ENCODE measurements at places on chromosomes 5 and 9. TPM values are rescaled to one million over a fixed set of nuclear protein-coding genes. Genes with fewer than 3 reads are reported as not detected.

The EGFL7 gene
- total RNA-seq = 0.34 TPM

- no peaks in the 10 kb centered on the region for H3K36me3 ChIP-seq
- no peak overlapping the region for H3K27ac ChIP-seq
- no peaks in the 10 kb centered on the region for H3K4me1 ChIP-seq
- no peak for DNase-seq
These were observed 129.8 kb downstream of the GNAQ start for GRCh38 chr9:77901771-77902170.

DNA sequence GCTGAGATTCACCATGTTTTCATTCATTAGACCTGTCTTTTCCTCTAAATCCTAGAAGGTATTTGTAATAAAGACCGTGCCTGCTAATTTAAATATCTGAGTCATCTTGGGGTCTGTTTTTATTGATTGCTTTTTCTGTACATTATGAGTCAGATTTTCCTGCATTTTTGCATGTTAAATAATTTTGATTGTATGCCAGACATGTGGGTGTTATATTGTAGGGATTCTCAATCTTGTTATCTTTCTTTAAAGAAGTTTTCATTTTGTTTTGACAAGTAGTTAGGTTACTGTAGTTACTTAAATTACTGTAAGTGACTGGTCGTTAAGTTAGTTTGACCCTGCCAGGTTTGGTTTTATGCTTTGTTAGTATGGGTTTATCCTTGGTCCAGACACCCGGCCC, 35.1 kb downstream of the EXOSC2 start:
- H3K27me3 ChIP-seq = no peaks in the 10 kb centered on the region
- no peaks in the 10 kb centered on the region for H3K36me3 ChIP-seq
- no peak overlapping the region for H3K4me3 ChIP-seq
- no peak overlapping the region for H3K27ac ChIP-seq
- no peaks in the 10 kb centered on the region for H3K4me1 ChIP-seq

GRCh38 chr5:91269198-91269597, 113.9 kb downstream of the ARRDC3 start:
- DNase-seq = no peak
- H3K27me3 ChIP-seq = no peaks in the 10 kb centered on the region
- no peak overlapping the region for H3K4me3 ChIP-seq

GRCh38 chr9:27303219-27303618, 6.3 kb upstream of the EQTN start:
- no peaks in the 10 kb centered on the region for H3K36me3 ChIP-seq
- H3K27ac ChIP-seq = no peak overlapping the region
- no peak for DNase-seq
- no peaks in the 10 kb centered on the region for H3K27me3 ChIP-seq

GRCh38 chr5:119031905-119032304, 39.0 kb upstream of the DMXL1 start:
- H3K27ac ChIP-seq = peak overlapping the region; percentile 82
- no peaks in the 10 kb centered on the region for H3K27me3 ChIP-seq
- peaks cover 52% of the 10 kb centered on the region for H3K4me1 ChIP-seq

- H3K36me3 ChIP-seq = no peaks in the 10 kb centered on the region
- no peak overlapping the region for H3K4me3 ChIP-seq
- no peaks in the 10 kb centered on the region for H3K4me1 ChIP-seq
- peaks cover 3% of the 10 kb centered on the region for H3K27me3 ChIP-seq
- peak; percentile 66 for DNase-seq
These were observed 146.8 kb upstream of the IQGAP2 start for GRCh38 chr5:76256116-76256889.

GRCh38 chr9:19568946-19569345, 160.1 kb downstream of the ACER2 start:
- H3K4me3 ChIP-seq = no peak overlapping the region
- H3K36me3 ChIP-seq = no peaks in the 10 kb centered on the region
- H3K4me1 ChIP-seq = no peaks in the 10 kb centered on the region
- no peak for DNase-seq

The SMARCA2 gene
- 260 TPM for total RNA-seq

DNA sequence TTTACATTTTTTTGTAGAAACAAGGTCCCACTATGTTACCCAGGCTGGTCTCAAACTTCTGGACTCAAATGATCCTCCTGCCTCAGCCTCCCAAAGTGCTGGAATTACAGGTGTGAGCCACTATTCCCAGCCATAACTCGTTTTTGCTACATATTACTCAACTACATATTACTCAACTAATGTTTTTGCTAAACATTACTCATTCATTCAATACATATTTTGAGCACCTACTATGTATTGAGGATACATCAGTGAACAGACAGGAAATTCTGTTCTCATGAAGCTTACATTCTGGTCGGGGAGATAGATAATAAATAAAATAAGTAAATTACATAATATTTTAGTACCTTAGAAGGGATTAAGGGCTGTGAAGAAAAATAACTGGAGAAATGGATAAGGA, 34.9 kb upstream of the STOM start:
- no peak overlapping the region for H3K27ac ChIP-seq
- no peaks in the 10 kb centered on the region for H3K4me1 ChIP-seq
- DNase-seq = no peak
- H3K27me3 ChIP-seq = no peaks in the 10 kb centered on the region

The TMED7 gene
- total RNA-seq = 40.3 TPM
